ENCODE measurements at places on chromosomes 7 and 10.

DNA sequence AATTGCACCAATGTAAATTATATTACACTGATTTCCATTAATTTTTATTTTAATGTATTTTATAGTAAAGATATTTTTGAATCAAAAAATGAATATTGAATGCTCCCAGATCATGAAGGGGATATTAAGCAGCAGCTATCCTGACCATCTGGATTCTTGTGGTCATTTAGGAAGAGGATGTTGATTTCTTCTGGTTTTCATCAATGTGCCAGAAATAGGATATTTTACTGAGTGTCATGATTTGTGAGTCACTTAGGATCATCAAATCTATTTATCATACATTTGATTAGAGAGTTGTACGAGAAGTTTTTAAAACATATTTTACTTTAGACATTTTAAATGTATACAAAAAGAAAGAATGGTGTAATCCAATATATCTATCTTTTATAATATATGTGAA lies 366.3 kb upstream of the CHRM2 start:
- no peak for DNase-seq

DNA sequence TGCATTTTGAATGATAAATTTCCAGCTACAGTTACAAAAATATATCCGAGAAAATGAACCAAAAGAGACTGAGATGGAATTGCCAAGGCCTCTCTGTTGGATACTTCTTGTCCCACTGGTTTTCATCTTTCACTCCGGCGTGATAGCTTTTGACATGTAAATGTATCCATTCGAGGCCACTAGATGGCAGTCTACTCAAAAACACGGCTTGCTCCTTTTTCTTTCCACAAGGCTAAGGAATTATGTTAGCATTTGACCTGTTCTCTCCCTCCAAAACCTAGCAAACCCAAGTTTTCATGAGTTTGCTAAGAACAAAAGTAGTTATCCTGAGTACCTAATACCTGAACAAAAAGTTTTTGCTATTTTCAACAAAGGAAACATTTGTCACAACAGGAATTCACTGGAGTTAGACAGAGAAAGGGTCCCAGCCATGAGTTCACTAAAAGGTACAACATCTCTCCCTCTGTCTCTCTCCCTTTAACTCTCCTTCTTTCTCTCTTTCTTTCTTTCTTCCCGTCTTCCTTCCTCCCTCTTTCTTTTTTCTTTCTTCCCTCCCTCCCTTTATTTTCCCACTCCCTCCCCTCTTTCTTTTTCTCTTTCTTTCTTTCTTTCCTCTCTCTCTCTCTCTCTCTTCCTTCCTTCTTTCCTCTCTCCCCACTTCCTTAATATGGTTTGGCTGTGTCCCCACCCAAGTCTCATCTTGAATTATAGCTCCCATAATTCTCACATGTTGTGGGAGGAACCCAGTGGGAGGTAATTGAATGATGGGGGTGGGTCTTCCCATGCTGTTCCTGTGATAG lies 207.9 kb upstream of the MYO3A start:
- no peak for DNase-seq

- DNase-seq: no peak
Measured at GRCh38 chr7:74575083-74575784, 82.3 kb upstream of the GTF2I start.

GRCh38 chr7:16091701-16092310 lies 329.5 kb downstream of the CRPPA start:
- no peak for DNase-seq

GRCh38 chr7:17743316-17743715 lies 197.0 kb downstream of the SNX13 start:
- DNase-seq: no peak

DNA sequence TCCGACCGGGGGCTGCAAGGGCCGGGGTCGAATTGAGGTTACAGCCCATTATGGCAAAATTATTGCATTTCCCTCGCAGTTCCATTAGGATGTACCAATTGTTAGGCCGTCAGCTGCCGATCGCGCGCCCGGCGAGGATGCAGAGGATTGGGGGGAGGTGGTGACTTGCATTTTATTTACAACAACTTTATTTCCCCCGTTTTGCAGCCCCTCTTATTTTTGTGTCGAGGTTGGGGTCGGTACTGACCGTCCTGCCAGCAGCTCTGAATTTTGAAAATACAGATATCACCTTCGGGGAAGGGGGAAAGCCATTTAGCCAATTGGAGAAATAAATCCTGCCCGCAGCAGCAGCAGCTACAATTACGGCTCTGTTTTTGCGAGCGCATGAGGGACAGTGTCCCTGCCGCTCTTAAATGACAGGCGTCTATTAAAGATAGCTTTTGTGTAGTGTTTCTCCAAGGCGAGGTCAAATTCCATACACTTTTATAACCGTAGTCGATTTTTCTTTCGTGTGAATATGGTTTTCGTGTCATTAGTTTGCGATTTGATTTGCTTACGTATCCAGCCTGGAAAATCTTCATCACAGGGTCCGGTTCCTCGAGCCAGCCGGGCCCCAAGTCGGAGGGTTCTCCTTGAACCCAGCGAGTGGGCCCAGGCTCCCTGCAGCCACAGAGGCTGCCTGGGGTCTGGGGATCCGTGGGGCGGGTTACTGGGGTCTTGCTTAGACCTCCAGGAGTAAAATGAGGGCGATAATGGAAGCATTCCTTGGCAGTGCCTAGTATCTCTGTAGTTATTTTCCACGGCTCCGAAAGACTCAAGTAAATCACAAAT lies 684 bp upstream of the HOXA5 start:
- DNase-seq: no peak

GRCh38 chr7:105354383-105354782 lies 34.3 kb downstream of the SRPK2 start:
- no peak for DNase-seq

DNA sequence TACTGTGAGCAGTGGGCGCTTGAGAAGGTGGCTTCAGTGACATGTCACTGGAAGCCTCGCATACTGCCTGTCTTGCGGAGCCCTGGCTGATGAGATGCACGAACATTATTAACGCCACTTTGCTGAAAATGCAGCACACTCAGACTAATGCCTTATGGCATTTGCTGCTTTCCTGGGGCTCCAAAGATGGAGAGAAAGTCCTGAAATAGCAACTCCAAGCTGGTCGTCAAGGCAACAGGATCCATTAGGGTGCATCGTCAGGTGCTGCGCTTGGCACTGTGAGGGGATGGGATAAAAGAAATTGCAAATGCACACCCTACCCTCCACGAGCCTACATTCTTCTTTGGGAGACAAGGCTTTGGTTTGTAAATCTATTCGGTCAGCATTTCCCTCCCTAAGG lies 592.5 kb downstream of the TYW1 start:
- DNase-seq: no peak

- DNase-seq: no peak
Measured at GRCh38 chr10:123721441-123722049, 55.4 kb downstream of the GPR26 start.

DNA sequence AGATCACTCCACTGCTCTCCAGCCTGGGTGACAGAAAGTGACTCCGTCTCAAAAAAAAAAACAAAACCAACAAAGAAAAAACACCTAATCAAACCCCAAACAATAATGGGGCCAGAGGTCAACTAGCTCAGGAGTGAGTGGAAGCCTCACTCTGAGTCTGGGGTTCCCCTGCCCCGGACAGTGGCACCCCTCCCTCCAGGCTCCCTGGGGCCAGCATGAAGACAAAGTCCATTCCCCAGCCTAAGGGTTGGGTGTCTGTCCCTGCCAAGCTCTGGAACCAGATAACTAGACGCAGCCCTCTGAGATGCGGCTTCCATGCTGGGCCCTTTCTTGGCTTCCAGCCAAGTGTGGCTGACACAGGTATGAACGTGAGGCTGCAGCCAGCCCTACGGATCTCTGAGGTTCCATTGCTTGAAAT lies 1.7 kb upstream of the FUOM start:
- no peak for DNase-seq

GRCh38 chr10:30555465-30555864 lies 74.1 kb downstream of the LYZL2 start:
- DNase-seq: no peak

GRCh38 chr7:108234281-108234680 lies 104.1 kb upstream of the LAMB4 start:
- DNase-seq: no peak

DNA sequence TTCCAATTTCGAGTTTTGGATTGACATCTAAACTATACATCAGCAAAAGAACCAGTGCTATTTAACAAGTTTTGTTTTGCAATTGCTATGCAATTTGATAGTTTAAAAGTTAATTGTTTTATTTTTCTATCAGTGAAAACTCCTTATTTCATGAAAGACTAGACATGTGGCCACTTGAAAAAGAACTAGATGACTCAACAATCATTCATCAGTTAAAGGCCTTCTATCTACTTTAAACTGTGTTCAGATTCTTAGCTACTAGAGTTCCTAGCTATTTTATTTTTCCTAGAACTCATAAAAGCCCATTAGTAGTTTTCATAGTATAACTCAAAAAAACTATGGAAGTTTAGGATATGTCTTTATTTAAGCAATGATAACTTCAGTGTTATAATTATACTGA lies 104.6 kb upstream of the LSM8 start:
- no peak for DNase-seq

DNA sequence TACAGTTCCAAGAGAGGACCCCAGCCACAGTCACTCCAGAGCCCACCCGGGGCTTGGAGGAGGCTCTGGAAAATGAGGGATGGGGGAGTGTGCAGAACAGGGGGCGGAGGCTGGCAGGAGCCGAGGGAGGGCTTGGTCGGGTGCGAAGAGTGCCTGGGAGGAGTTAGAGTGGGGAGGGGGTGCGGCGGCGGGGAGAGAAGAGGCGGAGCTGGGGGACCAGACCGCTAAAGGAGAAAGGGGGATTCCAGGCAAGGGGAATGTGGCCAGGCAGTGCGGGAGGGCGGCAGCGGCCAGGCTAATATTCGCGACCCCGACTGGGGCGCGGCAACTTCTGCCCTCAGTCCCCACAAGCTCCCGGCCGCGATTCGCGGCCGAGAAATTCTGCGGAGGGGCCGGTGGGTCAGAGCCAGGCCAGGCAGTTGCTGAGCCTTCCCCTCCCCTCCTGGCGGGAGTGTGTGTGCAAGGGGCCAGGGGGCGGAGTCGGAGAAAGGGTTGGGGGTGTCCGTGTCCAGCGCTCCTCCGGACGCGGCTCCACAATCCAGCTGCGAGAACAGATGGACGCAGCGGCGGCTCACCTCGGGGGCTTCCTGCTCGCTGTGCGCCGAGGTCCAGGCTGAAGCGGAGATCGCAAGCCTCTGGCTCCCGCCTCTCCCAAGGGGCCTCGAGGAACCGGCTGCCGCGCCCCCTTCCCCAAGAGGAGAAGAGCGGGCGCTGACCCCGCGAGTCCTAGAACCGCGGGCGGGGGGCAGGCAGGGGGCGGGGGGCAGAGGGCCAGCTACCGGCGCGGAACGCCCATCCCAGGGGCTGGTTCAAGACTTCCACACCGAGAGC lies 612 bp upstream of the SLC18A3 start:
- no peak for DNase-seq

DNA sequence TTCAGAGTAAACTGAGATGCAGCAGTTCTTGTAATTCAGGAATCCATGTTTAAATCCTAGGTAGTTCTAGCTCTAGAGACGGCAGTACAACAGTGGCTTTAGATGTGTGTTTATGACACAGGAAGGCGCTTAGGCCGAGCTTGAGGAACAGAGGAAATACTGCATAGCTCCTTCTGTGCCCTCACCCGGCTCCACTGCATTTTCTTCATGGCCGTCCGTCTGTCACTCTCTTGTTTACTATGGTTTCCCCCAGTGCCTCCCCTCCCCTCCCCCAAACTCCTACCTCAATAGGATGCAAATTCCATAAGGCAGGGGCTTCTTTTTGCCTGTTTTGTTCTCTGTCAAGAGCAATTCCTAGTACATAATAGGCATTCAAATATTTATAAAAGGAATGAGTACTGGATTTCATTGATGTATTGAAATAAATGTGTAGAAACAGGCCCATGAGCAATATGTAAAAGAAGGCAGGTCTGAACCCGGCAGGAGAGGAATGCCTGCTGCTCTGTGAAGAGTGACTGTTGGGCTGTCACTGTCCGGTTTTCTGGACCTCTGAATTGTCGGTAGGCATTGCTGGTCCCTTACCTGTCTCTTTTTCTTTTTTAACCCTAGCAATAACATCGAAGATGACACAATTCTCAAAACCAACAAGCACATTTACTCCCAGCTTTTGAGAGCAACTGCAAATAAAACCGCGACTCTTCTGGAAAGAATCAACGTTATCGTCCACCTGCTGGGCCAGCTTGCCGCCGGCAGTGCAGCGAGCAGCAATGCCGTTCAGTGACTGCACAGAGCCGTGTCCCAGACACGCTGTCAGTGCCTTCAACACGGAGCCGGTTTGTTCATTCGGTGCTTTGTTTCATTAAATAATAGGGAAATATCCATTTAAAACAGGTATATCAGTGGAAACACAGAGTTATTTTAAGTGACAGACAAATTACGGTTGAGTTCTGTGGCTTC lies 12.7 kb downstream of the MMP21 start:
- DNase-seq: no peak

Measured in activated naive CD8-positive, alpha-beta T cell treated with anti-CD3 and anti-CD28 coated beads for 36 hours (primary cell).